ENCODE measurements at places on chromosomes 2 and 18.

GRCh38 chr2:21030983-21031968, 12.6 kb downstream of the APOB start:
- DNase-seq, result no peak

DNA sequence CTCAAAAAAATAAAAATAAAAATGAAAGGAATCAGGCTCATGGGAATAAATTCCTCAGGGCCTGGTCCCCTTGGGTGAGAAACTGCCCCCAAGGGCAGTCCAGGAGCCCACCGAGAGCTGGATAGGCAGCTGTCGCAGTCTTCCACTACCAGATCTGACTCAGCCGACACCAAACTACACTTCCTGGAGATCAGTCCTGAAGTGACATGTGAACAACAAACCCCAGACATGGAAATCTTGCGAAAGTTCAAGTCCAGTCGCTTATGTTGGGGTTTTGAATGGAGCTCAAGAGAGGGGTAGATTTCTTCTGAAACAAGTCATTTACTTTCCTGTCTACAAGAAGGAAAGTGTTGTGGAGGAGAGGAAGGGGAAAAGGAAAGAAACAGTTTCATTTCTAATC, 12.9 kb downstream of the ADCY3 start:
- no peak for DNase-seq

GRCh38 chr18:22872900-22873537, 60.1 kb upstream of the RBBP8 start:
- no peak for DNase-seq

- peak; percentile 12 for DNase-seq
Measured at GRCh38 chr2:36140391-36140790, 215.2 kb upstream of the CRIM1 start.

DNA sequence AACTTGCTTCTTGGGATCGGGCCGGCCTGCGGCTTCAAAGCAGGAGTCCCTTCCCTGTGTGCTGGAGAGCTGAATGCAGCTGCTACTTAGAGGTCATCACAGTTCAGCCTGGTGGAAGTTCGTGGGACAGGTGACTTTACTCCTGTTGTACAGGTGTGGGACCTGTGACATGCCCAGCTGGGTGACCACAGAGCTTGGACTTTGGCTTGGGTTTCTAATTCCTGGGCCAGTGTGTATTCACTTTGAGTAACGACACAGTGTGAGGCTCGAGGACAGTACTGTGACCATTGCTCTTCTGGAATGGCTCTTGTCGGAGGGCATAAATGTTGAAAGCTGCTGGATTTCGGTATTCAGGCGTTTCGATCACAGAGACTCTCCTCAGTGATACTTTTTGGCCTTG, 114.5 kb downstream of the STPG4 start:
- DNase-seq, result no peak

GRCh38 chr18:63107171-63107845, 212.3 kb downstream of the BCL2 start:
- DNase-seq, result no peak

DNA sequence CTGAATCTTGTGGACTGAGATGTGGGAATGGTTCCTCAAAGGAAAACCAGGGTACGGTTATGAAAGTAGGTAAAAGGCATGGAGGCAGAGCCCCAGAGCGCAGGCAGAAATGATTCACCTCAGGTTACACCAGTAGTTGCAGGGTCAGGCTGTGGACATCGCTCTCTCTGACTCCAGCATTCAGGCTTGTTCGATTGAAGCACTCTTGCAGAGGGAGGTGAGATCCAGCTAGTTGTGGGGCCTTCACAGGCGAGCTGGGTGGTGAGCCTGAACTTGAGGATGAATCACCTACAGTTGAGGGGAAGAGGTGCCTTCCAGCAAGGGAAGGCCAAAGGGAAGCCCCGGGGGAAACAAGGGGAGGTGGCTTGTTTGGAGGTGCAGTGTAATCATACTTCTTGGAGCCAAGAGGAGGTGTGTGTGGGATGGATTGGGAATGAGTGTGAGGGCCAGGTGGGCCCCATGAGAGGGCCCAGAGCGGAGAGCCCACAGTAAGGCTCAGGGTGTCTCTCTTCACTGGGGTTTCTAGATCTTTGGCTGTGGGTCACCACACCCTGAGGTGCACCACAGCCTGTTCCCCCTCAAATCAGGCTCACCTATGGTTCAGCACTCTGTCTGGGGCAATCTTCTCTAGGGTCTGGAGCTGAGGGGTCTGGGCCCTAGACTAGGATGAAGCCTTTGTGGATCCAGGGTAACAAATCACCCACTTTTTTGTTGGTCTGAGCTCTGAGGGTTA, 48.5 kb upstream of the MCFD2 start:
- DNase-seq, result no peak

Measured in right renal pelvis (tissue), 4 donors.